ENCODE measurements at places on chromosomes 7 and 10.

DNA sequence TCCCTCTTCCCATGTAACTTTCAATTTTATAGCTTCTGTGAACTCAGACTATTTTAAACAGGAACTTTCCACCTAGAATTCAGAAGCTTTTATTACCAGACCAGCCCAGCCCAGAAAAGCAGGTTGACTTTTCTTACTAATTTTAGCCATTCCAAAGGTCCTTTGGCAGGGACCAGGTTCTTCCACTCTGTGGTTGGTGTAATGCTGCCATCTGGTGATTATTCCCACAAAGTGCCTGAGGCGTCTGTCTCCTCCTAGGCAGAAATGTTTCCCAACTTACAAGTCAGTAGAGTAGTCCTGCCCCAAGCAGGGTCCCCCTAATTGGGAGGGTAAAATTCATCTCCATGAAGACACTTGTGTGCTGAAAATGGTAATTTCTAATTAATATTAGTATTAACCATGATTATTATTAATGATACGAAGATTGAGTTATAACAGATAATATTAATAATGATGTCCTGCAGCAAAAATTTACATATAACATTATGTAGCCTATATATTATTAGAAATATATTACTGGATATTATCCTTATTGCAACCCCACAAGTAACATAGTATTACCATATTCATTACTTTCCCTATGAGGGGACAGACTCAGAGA lies 53.0 kb upstream of the PPP1R17 start:
- DNase-seq, result peak; percentile 82

- no peak for DNase-seq
Observed at GRCh38 chr7:8515640-8516185, 82.3 kb downstream of the NXPH1 start.

- DNase-seq, result no peak
Observed at GRCh38 chr7:27636326-27637006, 26.2 kb downstream of the HIBADH start.

DNA sequence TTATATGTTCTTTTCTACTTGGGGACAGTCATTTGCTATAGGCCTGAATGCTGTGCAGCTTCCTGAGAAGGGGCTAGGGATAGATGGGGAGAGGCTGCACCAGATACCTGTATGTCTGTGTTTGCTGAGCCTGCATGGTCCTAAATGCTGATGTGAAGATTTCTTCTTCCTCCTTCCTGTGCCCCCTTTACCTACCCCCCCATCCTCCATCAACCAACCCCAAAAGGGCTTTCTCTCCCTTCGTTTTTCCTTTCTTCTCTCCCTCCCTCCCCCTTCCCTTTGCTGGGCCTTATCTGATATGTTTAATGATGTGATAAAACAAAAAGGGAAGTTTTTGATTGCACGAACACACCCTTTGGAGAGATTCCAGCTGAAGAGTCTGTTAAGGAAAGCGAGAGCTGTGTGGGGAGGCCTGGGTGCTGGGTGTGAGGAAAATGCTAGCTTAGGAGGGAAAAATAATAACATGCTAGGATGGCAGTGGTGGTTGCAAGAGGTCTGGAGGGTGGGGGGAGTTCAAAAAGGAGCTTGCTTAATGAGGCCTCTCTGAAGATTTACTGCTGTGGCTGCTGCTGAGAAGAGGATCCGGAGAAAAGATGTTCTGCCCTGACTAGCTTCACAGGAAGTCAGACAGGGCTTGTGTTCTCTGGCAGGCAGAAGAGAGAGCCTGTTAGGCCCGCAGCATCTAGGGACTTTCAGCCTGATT lies 101.8 kb downstream of the SAMD9 start:
- no peak for DNase-seq

- DNase-seq, result no peak
Observed at GRCh38 chr7:87225696-87226095, 6.2 kb upstream of the TMEM243 start.

DNA sequence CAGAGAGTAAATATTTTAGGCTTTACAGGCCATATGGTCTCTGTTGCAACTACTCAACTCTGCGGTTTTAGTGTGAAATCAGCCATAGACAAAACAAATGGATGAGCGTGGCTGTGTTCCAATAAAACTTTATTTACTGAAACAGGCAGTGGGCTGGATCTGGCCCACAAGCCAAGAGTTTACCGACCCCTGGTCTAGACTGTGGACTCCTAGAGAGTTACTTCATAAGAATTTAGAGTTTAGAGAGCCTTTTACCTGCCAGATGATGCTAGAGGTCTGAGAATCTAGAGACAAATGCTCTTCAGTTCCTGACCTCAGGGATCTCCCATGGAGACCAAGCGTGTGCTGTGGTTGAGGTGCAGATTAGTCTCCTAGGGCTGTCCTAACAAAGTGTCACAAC lies 174.8 kb downstream of the PTEN start:
- DNase-seq, result no peak

- DNase-seq, result no peak
Observed at GRCh38 chr10:87508837-87509236, 4.1 kb downstream of the MINPP1 start.

DNA sequence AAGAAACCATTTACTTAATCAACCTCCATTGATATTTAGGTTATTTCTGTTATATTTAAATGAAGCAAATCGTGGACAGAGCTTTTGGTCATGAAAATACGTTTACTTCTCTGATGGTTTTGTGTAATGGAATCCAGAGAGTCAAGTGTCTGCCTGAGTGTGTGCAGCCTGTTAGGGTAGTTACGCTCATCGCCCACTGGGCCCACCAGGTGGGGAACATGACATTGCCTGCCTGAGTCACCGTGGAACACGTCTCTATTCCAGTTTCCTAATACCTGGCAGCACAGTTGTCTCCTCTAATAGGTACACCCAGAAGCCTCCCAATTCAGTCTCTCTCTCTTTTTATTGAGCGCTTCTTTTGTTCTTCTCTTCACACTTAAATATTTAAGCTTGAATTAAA lies 91.0 kb downstream of the ADCY1 start:
- no peak for DNase-seq

DNA sequence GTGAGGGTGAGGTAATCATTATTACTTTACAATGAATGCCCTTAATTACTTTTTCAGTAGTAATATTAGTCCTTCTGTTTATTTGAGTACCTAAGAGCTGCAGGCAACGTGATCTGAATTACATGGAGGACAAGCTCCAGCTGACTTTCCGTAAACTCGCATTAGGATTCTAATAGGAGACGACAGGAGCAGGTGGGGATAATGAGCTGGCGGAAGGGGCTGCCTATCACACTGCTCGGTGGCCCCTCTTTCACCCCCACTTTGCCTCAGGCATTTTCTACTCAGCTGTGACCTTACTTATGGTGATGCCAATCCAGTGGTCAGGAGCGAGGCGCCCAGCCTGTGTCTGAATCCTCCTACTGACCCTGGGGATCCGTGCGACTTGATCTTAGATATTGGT lies at the start of gene C7orf33:
TSS of gene C7orf33 (plus strand) at position 296 of the 400 bp plus-strand sequence. CDS start 160 bp downstream, outside the sequence.
- DNase-seq, result no peak

DNA sequence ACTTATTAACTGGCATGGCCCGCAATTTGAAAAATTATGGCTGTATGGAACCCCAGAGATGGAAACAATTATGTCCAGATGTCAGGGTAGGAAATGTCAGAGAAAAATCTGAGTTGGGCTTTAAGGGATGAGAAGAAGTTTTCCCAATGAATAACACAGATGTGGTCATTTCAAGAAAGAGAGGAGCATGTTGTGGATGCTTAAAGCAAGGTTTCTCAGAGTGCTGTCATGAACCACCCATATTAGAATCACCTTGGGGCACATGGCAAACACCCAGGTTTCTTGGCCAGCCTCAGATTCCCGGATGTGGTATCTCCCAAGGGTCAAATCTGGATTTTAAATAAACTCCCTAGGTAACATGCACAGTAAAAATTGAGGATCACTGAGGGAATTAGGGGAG lies 43.6 kb downstream of the LAMB4 start:
- no peak for DNase-seq

GRCh38 chr10:114998993-114999392 lies 61.0 kb downstream of the TRUB1 start:
- no peak for DNase-seq

GRCh38 chr10:130499541-130499940 lies 363.4 kb downstream of the GLRX3 start:
- DNase-seq, result no peak

GRCh38 chr7:129417073-129417472 lies 17.2 kb upstream of the STRIP2 start:
- DNase-seq, result peak; percentile 99

DNA sequence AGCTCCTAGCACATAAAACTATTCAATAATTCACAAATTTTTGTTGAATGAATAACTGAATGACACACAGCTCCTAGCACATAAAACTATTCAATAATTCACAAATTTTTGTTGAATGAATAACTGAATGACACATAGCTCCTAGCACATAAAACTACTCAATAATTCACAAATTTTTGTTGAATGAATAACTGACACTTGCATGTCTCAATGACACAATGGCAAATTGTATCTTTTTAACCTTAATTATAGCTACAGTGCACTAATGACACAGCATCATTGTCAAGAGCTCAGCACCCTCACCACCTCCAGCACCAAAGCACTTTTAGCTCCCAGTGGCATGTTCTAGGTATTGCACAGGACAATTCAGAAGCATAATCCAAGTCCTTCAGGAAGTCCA lies 131.6 kb downstream of the PDE1C start:
- peak; percentile 33 for DNase-seq

DNA sequence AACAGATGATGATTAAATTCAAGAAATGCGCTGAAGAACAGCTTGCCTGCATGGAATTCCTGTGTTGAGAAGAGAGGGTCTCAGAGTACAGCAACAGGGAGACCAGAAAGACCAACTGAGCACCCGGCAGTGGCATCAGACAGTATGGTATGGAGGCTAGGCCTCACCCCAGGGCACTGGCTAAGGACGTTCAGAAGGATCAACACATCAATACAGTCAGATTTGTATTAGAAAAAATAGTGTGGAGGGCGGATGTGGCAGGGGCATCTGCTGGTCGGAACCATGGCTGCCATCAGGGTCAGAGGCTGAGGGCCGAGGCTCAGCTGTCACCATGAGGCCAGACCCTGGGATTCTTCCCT lies 142.1 kb downstream of the ADARB2 start:
- no peak for DNase-seq

DNA sequence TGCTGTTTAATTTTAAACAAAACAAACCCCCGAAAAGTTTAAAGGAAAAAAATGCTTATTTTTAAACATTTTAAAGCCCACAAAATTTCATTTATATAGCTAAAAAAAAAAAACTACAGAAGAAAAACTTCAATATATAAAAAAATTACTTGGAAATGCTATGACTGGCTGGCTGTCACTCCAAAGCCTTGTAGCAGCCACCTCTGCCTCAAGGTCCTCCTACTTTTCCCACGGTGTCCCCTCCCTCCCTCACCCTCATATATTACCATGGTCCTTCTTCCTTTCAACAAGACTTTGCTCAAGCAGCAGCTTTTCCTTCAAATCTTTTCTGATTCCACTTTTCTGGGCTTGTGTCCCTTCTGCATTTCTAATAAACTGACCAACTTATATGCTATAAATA lies 122.0 kb downstream of the TPK1 start:
- no peak for DNase-seq

DNA sequence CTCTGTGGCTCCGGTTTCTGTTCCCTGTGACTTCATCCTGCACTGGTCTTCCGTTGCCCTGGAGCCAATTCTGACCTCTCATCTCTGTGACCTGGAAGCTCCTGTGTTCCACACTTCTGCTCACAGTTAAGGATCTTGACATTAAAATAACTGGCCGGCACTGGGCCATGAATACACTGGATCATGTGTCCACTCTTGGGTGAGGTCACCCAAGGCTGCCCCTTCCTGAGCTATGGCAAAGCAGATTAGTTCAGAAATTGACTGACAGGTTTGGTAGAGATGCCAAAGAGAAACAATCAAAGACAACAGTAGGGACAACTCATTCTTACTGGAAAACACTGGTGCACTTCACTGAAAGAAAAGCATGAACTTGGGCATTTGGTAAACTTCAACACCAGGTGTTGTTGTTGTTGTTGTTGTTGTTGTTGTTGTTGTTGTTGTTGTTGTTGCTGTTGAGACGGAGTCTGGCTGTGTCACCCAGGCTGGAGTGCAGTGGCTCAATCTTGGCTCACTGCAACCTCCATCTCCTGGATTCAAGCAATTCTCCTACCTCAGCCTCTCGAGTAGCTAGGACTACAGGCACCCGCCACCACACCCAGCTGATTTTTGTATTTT lies 36.7 kb upstream of the GRID1 start:
- no peak for DNase-seq

DNA sequence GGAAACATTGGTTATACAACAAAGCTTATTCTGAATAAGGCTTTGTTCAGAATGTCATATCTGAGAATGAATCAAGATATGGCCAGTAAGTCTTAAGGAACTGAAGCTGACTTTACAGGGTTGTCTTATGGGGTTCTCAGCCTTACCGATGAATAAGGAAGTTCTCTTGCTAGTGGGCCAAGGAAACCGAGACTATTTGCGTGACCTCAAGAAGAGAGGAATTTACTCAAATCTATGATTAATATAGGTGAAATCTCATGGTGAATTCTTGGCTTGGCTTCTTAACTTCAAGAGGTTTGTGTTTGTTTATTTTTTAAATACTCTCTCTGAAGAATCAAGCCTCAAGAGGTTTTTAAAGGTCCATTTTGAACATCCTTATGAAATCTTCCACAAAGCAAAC lies 4.7 kb upstream of the MRLN start:
- no peak for DNase-seq

- no peak for DNase-seq
Observed at GRCh38 chr10:26681076-26681475, 16.4 kb upstream of the PDSS1 start.

- no peak for DNase-seq
Observed at GRCh38 chr10:25933653-25934608, at the start of gene MYO3A. Gene MYO3A (plus strand): TSS chr10:25934229. CDS start chr10:25952111, 17,882 bp downstream.

DNA sequence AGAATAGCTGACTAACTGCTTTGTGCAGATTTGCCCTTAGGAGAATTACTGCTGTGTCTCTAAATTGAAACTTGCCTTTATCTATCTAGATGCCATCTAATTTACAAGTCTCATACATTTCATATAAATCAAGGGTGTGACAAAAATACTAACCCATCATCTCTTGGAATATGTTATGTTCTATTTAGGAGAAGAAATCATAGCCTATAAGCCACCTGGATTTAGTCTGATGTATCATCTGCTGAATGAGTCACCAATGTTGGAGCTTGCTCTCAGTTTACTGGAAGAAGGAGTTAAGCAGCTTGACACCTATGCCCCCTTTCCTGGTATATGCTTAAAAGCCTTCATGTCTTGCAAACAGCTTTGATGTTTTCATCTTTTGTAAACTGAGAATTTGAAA lies 43.5 kb downstream of the NUP205 start:
- DNase-seq, result no peak

DNA sequence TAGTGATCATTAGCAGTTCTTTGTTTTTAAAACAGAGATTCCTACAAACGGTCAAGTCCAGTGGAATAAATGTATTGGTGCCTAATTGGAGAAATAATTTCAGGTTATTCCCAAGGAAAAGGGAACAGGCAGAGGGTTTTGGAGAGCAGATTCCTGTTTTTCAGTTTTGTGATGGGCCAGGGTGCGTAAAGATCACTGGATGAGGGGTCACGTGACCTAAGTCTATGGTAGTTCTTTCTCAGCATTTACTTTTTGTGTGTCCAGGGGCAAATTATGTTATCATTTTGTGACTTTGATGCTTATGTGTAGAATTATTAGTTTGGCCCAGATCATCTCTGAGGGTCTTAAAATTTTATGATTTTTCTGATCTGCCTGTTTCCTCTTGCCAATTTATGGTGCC lies 15.2 kb downstream of the CHN2 start:
- DNase-seq, result no peak
